ENCODE measurements at places on chromosomes 4 and X. TPM values are rescaled to one million over a fixed set of nuclear protein-coding genes. Genes with fewer than 3 reads are reported as not detected.

- no peak for DNase-seq
Measured at GRCh38 chr4:182495031-182495430, 251.8 kb downstream of the TENM3 start.

DNA sequence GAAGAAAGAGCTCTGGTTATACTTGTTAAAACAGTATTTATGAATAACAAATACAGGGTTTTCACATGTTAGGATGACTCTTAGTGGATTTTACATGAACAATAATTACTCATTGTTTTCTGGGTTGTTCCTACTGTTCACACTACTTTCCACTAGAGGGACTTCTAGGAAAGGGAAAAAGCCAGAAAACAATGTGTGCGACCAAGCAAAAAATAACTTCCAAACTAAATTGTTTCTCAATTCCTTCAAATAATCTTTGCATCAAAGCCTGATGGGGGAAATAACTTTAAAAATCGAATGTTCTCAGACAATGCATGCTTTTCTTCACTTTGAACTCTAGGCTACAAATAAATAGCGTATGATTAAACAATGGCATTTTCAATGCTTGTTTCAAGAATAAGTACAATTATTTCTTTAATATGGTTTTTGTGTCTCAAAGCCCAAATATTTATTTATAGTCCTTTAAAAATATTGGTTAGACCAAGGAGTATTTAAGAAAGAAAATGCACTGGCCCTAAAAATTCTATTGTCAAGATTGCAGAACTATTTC, 72.1 kb upstream of the ETNPPL start:
- peak; percentile 29 for DNase-seq

GRCh38 chr4:73259571-73260090, 1.0 kb upstream of the ANKRD17 start:
- DNase-seq, result no peak

- no peak for DNase-seq
Measured at GRCh38 chr4:113596396-113596795, 165.1 kb downstream of the CAMK2D start.

DNA sequence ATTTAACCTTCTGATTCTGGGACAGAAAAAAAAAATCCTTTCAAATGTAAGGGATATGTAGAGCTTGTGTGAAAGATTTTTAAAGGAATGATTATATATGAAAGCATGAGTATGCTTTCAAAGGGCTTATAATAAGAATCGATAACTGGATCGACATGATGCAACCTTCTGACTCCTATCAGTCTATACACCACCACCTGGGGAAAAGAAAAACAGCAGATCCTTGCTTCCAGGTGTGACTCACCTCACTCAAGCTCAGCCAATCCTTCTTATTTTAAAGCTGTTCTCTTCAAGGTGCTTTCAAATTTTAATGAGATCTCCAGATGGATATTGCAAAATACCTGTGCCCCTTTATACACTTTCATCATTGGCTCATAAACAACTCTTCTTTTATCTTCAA, 102.1 kb upstream of the EDNRA start:
- DNase-seq, result no peak

DNA sequence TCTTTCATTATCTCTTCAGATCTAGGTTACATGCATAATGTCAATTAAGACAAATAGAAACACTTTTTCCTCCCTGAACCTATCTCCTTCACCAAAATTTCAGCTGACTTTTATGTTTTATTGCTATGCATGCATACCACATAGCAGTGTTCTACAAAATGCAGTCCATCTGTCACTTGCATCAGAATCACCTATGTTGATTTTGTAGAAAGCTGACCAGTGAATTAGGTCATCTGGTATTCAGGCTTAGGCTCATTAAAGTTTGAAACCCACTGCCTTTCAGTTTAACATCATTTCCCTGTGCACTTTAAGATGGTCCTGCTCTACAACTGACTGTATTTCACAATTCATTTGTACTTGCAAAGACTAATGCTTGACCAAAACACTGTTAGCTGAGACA, 277.9 kb downstream of the CFAP299 start:
- no peak for DNase-seq

DNA sequence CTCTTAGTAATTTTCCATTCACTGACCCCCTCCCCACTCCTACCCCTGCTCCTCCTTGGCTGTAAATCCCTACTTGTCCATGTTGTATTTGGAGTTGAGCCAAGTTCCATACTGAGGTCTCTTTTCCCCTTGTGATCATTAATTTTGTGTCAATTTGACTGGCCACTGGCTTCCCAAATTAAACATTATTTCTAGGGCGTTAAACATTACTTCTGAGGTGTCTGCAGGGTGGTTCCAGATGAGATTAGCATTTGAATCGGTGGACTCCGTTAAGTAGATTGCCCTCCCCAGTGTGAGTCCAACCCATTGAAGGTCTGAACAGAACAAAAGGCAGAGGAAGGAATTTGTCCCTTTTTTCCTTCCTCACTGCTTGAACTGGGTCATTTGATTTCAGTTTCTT, 25.7 kb downstream of the SLC39A8 start:
- DNase-seq, result no peak

- DNase-seq, result no peak
Measured at GRCh38 chrX:120401301-120401700, 39.4 kb downstream of the ATP1B4 start.

DNA sequence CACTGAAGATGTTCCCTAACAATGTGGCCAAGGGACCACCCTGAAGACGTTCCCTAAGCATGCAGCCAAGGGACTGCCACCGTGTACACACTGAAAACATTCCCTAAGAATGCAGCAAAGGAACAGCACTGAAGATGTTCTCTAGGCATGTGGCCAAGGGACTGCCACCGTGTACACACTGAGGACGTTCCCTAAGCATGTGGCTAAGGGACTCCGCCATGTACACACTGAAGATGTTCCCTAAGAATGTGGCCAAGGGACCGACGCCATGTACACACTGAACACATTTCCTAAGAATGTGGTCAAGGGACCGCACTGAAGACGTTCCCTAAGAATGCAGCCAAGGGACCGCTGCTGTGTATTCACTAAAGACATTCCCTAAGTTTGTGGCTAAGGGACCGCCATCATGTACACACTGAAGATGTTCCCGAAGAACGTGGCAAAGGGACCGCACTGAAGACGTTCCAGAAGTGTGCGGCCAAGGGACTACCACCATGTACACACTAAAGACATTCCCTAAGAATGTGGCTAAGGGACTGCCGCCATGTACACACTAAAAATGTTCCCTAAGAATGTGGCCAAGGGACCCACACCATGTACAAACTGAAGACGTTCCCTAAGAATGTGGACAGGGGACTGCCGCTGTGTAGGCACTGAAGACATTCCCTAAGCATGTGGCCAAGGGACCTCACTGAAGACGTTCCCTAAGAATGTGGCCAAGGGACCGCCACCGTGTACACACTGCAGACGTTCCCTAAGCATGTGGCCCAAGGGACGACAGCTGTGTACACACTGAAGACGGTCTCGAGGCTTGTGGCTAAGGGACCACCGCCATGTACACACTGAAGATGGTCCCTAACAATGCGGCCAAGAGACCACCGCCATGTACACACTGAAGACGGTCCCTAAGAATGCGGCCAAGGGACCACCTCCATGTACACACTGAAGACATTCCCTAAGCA, 54.8 kb downstream of the DHRSX start:
- DNase-seq, result no peak

GRCh38 chr4:26321373-26322221, 783 bp downstream of the RBPJ start:
- peak; percentile 20 for DNase-seq

DNA sequence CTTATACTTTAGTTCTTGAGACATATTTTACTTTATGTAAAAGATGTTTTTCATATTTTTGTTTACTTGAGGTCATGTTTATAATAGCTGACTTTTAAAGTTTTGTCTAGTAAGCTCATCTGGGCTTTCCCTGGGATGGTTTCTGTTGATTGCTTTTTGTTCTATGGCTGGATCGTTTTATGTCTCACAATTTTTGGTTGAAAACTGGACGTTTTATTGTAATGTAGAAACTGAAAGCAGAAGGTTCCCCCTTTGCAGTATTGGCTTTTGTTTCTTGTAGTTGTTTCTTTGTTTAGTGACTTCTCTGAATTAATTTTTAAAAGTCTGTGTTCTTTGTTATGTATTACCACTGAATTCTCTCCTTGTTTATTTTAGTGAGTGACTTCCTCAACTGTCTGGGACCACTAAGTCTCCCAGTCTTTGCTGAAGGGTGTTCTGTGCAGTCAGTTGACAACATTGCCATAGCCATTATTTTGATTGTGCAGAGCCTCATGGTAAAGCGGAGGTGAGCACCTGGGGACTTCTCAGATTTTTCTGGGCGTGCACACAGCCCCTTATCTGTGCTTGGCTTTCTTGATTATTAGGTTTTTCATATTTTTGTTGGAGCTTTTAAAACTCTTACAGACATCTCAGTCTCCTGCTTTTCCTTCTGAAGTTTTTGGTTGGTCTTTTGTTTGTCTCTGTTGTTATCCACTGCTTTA, 31.0 kb downstream of the KDM6A start:
- no peak for DNase-seq

DNA sequence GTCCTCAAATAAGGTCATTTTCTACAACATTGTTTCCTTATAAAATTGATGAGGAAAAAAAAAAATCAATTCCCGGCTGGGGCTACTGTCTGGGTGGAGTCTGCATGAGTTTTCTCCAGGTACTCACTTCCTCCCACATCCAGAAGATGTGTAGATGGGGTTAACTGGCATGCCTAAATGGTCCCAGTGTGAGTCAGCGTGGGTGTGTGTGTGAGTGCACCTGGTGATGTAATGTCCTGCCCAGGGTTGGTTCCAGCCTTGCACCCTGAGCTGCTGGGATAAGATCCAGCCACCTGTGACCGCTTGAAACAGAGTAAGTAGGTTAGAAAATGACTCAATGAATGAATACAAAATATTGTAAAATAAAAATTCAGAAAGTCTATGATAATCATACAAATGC, 11.1 kb downstream of the USP26 start:
- no peak for DNase-seq

DNA sequence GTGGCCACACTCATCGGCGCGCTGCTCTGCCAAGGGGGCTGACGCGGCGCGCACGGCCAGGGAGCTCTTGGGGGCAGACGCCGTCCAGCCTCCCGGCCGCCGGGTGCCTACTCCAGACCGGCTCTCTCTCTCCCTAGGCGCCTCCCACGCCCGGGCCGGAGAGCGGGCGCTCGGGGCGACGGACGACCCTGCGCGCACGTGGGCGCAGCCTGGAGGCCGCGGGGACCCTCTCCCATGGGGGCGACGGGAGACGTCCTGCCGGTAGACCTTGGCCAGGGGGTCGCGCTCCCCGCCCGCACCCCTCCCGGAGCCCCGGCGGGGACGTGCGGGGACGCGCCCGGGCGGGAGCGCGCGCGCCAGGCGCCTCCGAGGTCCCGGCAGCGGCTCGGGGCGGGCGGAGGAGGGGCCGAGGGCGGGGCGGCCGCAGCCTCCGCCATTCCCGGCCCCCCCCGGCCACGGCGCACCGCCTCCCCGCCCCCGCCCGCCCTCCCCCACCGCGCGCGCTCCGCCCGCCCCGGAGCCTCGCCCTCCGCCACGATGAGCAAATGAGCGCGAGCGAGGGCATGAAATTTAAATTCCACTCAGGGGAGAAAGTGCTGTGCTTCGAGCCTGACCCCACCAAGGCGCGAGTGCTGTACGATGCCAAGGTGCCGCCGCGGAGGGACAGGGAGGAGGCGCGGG, at the start of gene MSL3:
Gene MSL3, plus strand, starts transcription at position 519 of the 681 bp plus-strand sequence. Its CDS starts 27 bp downstream, at position 546.
- DNase-seq, result no peak

GRCh38 chr4:39085891-39086290, 23.9 kb downstream of the KLHL5 start:
- DNase-seq, result no peak

GRCh38 chrX:121256647-121257046, 209.2 kb downstream of the GLUD2 start:
- no peak for DNase-seq

DNA sequence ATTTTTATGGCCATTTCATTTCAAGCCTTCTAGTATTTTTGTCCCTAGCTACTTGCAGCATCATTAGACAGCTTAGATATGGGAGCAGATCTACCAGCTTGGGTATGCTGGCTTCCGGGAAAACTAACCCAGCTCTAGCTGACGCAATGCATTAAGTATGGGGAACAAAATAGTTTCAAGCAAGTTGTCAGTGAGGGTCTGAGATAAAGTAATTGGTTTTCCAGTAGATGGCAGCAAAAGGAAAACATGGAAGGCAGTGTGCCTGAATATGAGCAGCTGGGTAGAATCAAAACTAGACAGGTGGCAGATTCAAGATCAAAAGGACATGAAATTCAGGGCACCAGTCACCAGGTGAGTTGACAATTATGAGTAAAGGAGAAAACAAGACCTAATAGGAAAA, 340.9 kb upstream of the CTSO start:
- DNase-seq, result no peak

GRCh38 chr4:122783301-122784215, 43.1 kb upstream of the FGF2 start:
- DNase-seq, result no peak

GRCh38 chrX:129626026-129626425, 28.7 kb downstream of the APLN start:
- no peak for DNase-seq

- DNase-seq, result no peak
Measured at GRCh38 chr4:159206427-159206871, 103.6 kb downstream of the RAPGEF2 start.

GRCh38 chr4:121408-122084, 2.8 kb upstream of the ZNF718 start:
- no peak for DNase-seq

DNA sequence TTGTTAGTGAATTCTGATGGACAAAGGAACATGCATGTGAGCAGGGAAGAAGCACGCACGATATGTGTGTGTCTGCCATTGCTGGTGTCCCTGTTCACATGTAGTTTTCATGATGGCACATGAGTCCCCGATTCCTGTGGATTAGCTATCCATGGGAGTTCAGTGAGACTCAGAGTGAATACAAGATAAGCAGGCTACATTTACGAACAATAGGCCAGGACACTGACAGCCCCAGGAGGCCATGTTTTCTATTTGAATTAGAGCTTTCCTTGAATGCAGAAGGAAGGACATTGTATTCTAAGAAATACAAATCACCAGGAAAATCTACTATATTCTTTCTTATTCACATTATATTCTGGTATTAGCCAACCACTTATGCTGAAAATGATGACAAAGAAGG, 171.4 kb downstream of the PPP1R2C start:
- DNase-seq, result no peak

DNA sequence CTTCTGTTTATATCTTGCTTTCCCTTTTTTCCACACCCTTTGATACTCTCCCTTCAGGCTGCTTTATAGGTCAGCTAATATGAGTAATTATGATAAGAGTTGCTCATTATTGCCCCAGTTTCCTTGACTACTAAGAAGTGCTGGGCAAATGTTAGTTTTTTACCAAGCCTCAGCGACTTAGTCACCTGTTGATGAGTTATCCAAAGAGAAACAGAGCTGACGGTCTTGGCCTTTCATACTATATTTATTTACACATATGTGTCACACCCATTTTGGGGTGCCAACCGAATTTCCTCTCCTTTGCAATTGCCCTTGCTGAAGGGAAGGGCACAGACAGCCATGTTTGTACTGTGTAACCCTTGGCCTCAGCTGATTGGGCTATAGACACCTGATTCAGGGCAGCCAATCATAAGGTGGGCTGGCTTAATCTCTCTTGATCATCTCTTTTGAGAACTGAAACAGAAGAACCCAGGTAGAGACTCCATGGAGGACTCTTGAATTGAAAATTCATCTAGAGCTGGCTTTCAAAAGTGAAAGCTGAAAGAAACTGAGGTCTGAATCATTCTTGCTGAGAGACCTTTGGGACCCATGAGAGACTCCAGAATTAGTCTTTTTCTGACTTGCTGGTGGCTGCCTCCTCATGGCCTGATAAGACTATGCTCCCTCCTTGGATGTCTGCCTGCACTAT, 111.7 kb upstream of the RPS6KA3 start:
- no peak for DNase-seq

Gene ELF2
- 70.7 TPM for polyA plus RNA-seq

Gene PTPN13
- polyA plus RNA-seq, result 151 TPM

Gene F11
- 2.8 TPM for polyA plus RNA-seq

Gene AR
- 3.9 TPM for polyA plus RNA-seq

Gene VCX2
- polyA plus RNA-seq, result not detected

Gene LRBA
- 69.9 TPM for polyA plus RNA-seq
